ENCODE measurements at places on chromosomes 3 and 15.
A peak's percentile ranks its signal among the peaks of the same experiment; 100 is the strongest.

GRCh38 chr3:11085093-11085840 lies 69.0 kb upstream of the HRH1 start:
- DNase-seq = peak; percentile 23

DNA sequence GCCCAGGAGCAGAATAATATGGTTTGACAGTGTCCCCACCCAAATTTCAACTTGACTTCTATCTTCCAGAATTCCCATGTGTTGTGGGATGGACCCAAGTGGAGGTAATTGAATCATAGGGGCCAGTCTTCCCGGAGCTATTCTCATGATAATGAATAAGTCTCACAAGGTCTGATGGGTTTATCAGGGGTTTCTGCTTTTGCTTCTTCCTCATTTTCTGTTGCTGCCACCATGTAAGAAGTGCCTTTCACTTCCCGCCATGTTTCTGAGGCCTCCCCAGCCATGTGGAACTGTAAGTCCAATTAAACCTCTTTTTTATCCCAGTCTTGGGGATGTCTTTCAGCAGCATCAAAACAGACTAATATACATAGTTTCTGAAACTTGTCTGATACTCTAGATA lies 28.4 kb upstream of the ATP2C1 start:
- DNase-seq = no peak

DNA sequence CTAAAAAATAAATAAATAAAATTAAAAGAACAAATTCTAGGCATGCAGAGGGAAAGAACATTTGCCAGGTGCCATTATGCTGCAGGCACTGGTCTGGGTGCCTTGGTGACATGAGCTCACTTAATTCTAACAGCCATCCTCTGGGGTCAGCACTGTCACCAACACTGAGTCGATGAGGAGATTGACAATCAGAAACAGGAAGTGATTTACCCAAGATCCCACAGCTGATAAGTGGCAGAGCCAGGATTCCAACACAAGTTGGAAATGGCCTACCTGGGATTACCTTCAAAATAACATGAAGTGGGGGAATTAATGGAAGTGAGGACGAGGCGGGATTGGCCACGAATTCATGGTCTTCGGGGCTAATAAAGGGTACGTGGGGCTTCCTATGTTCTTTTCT lies 3.6 kb downstream of the PLIN1 start:
- DNase-seq = no peak

DNA sequence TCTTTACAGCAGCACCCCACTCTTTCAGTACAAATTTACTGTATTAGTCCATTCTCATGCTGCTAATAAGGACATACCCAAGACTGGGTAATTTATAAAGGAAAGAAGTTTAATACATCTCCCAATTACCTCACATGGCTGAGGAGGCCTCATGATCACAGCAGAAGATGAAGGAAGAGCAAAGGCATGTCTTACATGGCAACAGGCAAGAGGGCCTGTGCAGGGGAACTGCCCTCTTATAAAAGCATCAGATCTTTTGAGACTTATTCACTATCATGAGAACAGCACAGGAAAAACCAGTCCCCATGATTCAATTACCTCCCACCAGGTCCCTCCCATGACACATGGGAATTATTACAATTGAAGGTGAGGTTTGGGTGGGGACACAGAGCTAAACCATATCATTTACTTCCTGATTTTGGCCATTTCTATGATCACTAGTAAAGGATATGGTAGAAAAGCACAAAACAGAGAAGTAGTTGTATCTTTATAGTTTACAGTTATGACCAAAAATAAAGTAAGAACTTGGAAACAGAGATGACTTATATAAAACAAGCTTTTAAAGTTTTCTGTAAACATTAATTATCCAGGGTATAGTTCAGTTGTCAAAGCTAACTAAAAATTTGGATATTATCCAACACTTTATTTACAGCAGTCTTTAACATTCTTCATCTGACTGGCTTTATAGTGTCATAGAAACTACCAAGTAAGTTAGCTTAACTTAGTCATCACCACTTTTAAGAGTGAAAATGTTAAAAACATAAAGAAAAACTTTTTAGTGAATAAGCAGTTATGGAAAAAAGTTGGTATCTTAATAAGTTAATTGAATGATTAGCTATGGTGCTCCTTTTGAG lies 40.2 kb downstream of the P2RY1 start:
- DNase-seq = no peak

DNA sequence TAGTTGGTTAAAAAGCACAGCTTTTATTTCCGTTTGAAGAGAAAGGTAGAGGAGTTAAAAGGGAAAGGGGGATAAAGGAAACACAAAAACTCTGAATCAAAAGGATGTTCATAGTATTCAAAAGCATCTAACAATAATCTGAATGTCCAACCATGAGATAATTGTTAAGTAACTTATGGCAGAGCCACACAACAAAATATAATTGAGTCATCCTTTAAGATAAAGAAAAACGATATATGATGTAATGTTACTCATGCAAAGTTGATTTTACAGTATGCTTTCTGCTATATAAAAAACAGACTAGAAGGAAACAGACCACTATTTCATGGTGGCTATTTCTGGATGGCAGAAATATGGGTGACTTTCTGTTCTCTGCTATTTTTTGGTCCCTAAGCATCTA lies 3.9 kb downstream of the XPC start:
- no peak for DNase-seq

DNA sequence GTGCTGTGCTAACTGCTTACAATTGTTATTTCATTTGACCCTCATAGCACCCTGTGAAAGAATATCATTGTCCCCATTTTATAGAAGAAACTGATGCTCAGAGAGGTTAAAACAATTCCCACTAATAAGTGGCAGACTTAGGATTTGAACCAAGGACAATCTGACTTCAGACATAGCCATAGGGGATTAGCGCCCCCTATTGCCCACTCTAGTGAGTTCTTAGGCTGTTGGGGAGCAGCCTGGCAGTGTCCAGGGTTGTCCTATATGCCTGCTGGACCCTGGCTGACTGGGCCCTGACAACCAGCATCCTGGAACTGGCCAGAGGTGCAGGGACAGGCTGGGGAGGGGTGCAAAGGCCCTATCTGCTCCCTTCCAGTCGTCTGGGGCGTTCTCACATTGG lies 15.4 kb downstream of the DPH3 start:
- DNase-seq = peak; percentile 34

DNA sequence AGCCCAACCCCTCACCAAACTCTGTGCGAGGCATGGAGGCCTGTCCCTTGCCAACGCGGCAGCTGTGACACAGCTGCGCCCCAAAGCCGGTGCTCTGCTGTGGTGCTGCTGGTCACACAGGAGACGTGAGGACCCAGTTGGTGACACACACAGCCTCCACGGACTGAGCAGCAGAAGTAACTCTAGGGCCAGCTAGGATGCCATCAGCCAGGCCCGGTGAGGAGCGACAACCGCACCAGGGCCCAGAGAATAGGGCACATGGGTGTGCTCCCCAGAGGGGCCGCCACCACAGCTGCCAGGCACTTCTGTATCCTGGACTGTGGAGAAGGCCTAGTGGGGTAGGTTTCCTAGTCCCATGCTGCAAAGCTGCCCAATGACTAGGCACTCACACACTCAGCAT lies 10.7 kb downstream of the ZXDC start:
- no peak for DNase-seq

DNA sequence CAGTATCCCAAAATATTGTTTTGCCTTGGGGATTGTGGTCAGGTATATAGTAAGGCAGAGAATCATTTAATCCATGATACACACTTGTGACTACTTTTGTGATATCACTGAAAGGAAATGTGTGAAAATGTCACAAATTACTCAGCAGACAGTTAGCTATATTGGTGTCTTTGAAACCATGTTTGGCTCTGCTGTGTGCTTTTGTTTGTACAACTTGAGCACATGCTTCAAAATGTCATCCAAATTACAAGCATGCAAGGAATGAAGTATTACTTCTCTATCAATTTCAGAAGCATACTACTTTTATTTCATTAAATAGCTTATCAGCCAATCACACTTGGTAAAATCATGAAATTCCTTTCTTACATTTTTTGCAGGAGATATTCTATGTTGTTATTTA lies 619.0 kb upstream of the AGTR1 start:
- DNase-seq = no peak

- peak; percentile 70 for DNase-seq
Observed at GRCh38 chr3:88188436-88188835, 38.7 kb downstream of the C3orf38 start.

GRCh38 chr15:62866366-62866765 lies 176.2 kb upstream of the TPM1 start:
- DNase-seq = no peak

DNA sequence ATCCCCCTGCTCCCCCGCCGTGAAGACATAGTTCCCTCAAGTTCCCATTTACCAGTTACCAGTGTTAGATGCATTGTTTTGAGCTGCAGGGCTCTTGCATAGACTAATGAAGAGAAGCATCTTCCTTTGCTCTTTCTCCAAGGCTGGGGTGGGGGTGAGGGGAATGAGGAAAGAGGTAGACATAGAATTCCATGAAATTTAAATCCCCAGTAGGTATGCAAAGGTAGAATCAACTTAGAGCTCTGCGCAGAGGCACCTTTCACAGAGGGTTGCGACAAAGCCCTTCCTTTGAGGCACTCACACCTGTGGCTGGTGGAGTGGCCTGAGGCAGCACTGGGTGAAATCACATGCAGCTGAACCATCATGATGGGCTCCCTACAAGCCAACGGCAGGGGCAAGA lies 101.3 kb downstream of the WDR76 start:
- DNase-seq = no peak

DNA sequence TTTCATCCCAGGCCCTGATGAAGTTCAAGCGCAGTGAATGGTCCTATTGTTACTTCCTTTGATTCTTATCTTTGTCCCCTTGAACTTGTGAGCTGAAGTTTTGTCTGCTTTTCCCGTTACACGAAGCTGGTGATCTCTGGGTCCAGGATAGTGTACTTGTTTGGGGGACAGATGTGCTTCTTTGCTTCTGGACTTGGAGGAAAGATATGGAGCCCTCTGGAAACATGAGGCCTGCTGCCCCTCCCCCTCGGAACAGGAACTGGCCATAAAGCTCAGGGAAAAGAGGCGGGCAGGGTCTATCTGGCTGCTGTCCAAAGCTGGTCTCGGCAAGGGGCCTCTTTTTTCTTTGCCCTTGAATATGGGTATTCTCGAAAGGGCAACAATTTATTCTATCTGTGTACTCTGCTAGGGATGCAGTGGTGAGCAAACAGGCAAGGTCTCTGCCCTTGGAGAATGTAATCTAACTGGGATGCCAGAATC lies 47.6 kb downstream of the IDH2 start:
- no peak for DNase-seq

GRCh38 chr3:113697500-113698090 lies 1.2 kb upstream of the USF3 start:
- DNase-seq = no peak

DNA sequence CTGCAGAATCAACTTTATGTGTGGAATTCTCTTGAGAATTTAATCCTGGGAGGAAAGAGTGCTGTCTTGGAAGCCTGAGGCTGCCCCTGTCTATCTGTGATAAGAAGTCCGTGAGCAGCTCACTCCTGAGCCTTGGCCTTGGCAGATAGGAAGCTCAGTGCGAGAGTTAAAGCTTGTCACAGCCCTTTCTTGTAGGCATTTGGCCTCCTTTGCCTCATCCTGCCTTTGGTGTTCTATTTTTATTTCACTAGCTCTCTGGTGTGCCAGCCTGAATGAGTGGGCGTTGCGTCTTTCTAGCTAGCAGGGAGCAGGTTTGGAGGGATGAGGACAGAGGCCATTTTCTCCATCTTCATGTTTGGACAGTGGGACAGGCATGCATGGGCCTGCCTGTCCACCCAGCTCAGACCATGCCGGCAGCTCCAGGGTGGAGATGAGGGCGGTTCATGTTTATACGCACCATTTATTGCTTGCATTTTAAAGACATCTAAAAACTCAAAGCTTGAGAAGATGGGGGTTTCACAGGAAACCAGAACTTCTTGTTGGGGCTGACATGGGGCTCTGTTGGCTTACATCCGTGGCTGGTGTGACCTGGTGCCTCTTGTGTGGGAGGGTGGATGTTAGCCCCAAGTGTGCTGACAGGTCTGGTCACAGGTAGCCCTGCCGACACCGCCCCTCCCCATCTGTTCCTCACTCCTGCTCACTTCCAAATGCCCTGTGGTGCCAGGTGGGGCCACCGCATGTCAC lies 29.8 kb downstream of the IRAK2 start:
- DNase-seq = peak; percentile 39

GRCh38 chr3:196803891-196804468 lies 63.7 kb upstream of the SENP5 start:
- no peak for DNase-seq

GRCh38 chr3:143559296-143559695 lies 289.0 kb downstream of the SLC9A9 start:
- DNase-seq = no peak

- DNase-seq = no peak
Observed at GRCh38 chr15:89777782-89778380, 1.7 kb downstream of the MESP2 start.

GRCh38 chr3:39184968-39185285 lies 7.5 kb downstream of the XIRP1 start:
- no peak for DNase-seq

DNA sequence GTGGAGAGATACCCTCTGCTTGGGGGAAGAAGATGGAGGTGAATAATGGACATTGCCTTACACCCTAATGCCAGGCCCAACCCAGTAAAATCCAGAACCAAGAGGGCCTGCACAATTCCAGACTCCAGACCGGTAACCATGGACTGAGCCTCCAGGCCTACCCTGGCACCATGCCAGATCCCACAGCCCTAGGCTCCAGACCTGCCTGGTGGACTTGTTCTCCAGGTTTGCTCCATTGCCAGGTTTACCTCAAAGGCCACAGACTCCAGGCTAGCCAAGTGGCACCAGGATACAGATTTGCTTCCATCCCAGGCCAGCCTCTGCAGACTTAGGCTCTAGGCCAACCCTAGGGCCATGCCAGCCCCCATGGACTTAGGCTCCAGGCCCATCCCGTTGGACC lies 14.0 kb downstream of the PLCH1 start:
- no peak for DNase-seq

DNA sequence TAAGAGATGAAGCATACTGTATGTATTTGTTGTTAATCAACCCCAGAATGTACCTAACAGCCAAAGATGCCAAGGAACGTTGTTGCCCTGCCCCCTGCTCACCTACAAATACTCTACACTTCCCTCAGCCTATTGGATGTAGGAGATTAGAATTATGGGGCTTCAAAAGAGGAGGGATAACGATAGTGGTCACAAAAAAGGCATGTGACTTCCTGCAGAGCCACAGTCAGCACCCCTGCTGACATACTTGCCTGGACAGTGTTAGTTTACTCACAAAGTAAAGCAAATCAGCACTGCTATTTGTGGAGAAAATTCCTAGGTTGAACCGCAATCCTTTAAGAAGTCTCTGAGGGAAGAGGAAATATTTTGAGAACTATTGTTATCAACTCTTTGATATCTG lies 37.9 kb downstream of the PARP15 start:
- no peak for DNase-seq

- DNase-seq = no peak
Observed at GRCh38 chr15:58015565-58015964, 49.9 kb downstream of the ALDH1A2 start.

DNA sequence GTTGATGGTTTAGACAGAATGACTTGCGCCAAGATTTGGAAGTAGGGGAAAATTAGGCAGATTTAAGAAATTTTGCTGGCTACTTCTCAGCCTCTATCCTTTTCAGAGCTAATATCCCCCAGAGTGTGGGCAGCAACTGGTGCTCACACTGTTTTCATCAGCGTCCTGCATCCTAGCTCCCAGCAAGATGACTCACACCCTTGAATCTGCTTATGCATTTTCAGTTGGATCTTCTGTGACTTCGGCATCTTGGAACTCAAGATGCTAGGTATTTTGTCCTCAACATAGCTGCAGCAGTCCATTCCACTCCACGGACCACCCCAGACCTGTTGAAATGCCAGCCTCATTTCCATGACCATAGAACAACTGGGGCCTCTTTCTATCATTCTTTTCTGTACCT lies 336.1 kb upstream of the NR2F2 start:
- peak; percentile 51 for DNase-seq

GRCh38 chr3:168094580-168094876 lies 1.2 kb downstream of the GOLIM4 start:
- no peak for DNase-seq
